Stimulated activated CD8-positive, alpha-beta memory T cell treated with anti-CD3 and anti-CD28 coated beads, Interleukin-4, amount 100 ng/mL, for 48 hours (primary cell): ENCODE measurements at places on chromosomes 16 and 17.
A peak's percentile ranks its signal among the peaks of the same experiment; 100 is the strongest.

- DNase-seq = no peak
Observed at GRCh38 chr17:15384142-15384787, 42.9 kb upstream of the TEKT3 start.

- DNase-seq = peak; percentile 71
Observed at GRCh38 chr16:31477220-31478216, 5.4 kb upstream of the SLC5A2 start.

- DNase-seq = no peak
Observed at GRCh38 chr17:1496869-1497268, 4.4 kb upstream of the MYO1C start.

GRCh38 chr16:24253192-24253591 is 2.9 kb upstream of the CACNG3 start:
- peak; percentile 48 for DNase-seq

DNA sequence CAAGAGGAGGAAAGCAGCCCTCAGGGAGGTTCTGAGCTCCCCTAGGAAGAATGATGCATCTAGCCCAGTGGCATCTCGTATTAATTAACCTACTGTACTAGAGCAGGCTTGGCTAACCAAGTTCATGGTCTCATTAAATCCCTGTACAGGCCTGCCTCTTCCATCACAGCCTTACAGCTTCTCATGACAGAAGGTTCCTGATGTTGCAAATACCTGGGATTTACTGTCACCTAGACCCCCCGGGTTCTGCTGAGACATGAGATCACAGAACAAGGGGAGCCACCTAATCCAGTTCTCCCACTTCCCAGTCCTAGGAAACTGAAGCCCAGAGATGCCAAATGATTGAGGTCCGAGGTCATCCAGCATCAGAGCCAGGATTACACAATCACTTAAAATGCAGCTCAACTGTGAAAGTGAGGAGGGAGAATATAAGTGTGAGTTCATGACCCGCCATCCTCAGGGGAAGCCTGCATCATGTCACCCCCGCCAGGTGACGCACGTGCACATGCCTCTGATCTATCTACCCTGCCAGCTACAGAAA is 23.9 kb downstream of the ACLY start:
- no peak for DNase-seq

DNA sequence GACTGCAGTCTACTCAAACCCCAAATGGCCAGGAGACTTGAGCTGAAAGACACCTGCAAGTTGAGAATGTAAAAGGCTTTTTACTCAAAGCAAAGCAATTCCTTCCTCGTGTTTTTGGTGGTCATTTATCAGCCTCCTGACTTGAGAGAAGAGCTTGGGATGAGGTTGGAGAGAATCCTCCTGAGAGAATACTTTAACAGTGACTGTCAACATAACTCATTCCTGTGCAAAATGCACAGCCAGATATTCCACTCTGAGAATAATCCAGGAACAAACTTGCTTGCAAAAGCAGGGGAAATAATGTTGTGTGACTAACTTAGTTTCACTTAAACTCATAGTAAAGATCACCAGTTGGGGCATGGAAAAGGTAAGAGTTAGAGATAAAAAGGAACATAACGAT is 53.4 kb downstream of the SNTB2 start:
- DNase-seq = no peak

- DNase-seq = no peak
Observed at GRCh38 chr16:22014271-22014873, 6.5 kb downstream of the MOSMO start.

DNA sequence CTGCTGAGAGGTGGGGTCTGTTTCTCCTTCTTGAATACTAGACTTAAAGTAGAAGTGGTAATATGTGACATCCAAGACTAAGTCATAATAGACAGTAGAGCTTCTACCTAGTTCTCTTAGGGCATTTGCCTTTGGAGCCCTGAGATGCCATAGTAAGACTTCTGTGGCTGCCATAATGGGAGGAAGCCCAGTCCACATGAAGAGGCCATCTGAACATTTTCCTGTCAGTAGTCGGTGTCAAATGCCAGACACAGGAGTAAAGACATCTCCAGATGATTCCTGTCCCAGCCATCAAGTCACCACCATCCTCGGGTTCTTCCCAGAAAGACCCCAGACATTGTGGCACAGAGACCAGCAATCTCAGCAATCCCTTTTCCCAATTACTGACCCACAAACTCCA is 58.1 kb upstream of the IRX6 start:
- no peak for DNase-seq

DNA sequence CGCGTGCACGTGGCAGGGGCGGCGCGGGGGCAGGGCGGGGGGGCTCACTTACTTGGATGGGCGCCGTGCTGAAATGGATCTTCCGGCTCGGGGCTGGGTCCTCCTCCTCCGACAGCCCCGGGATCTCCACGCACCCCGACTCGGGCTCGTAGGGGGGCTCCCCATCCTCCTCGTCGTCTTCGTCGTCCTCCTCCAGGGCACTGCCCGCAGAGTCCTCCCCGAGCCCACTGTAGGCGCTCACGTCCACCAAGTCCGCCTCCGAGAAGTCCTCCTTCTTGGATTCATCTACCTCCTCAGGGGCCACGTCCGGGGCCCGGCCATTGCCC is 1.4 kb downstream of the PPP1R9B start:
- no peak for DNase-seq
